Activated CD4-positive, alpha-beta T cell treated with anti-CD3 and anti-CD28 coated beads, Interleukin-2, amount 10 ng/mL, durations not matched to agents 24 days and 14 days (primary cell): ENCODE measurements at places on chromosomes 7 and 10. TPM values are rescaled to one million over a fixed set of nuclear protein-coding genes. Genes with fewer than 3 reads are reported as not detected.

Gene ERVW-1
- not detected in 2 replicates for total RNA-seq

Gene MRLN
- total RNA-seq: 0.82 TPM in 1 of 2 replicates, not detected in the other

Gene PKD2L1
- 0.17 TPM in 1 of 2 replicates, not detected in the other for total RNA-seq

Gene TMEM254
- total RNA-seq: 13.1 and 14.8 TPM in 2 replicates

Gene GPNMB
- 0.95 and 1.3 TPM in 2 replicates for total RNA-seq

DNA sequence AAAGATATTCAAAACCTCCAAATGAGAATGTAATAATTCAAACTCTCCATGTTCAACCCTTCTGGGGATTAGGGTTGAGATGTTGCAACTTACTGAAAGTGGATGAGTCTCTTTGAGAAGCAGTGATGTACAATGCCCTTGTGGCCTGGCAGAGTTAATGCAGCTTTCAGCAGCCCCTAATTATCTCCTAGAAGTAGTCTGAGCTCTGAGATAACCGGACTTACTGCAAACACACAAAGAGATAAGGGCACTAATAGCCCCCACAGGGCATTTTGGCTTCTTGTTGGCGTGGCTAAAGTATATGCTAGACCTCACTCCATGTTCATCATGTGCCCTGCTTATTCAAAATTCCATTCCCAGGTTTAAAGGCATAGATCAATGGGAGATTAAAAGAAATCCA lies 404.7 kb downstream of the NEBL start:
- no peak for DNase-seq

- no peak for DNase-seq
Observed at GRCh38 chr10:108362961-108363360, 1198.5 kb upstream of the SORCS1 start.

Gene GRM3
- not detected in 2 replicates for total RNA-seq

Gene NPFFR1
- total RNA-seq: not detected in 2 replicates

DNA sequence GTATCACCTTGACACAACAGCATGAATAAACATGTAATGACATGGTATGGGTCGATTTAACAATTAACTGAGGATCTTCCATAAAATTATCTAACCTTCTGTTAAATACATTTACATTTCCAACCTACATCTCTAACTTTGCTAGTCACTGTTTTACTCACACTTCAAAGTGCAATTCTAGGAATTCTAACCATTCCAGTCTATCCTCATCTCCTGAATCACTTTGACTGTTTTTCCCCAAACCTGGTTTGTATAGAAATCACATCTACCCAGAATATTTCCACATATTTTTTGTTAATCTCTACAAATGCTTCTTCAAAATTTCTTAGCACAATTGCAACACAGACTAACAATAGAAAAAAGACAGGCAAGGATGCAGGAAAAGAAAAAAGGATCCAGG lies 6.2 kb downstream of the ABI1 start:
- DNase-seq: no peak

- no peak for DNase-seq
Observed at GRCh38 chr10:110492069-110492822, 5.5 kb upstream of the DUSP5 start.
